Testis (tissue), 5 donors: ENCODE measurements at places on chromosomes 12 and 14. TPM values are rescaled to one million over a fixed set of nuclear protein-coding genes. Genes with fewer than 3 reads are reported as not detected.
A peak's percentile ranks its signal among the peaks of the same experiment; 100 is the strongest.

The OR4K2 gene
- total RNA-seq, result not detected

The IAPP gene
- not detected for total RNA-seq

The LRRK2 gene
- total RNA-seq, result 5.1 TPM

The EPYC gene
- total RNA-seq, result not detected

The SLCO1B1 gene
- total RNA-seq, result 0.37 TPM

The LPAR5 gene
- total RNA-seq, result 2.4 TPM

GRCh38 chr14:21631084-21631483 is 3.7 kb downstream of the OR10G2 start:
- DNase-seq, result no peak

GRCh38 chr12:82326905-82327503 is 31.2 kb downstream of the CCDC59 start:
- no peaks in the 10 kb centered on the region for H3K36me3 ChIP-seq
- H3K4me3 ChIP-seq, result no peak overlapping the region
- DNase-seq, result no peak
- H3K27me3 ChIP-seq, result no peaks in the 10 kb centered on the region
- H3K4me1 ChIP-seq, result no peaks in the 10 kb centered on the region

DNA sequence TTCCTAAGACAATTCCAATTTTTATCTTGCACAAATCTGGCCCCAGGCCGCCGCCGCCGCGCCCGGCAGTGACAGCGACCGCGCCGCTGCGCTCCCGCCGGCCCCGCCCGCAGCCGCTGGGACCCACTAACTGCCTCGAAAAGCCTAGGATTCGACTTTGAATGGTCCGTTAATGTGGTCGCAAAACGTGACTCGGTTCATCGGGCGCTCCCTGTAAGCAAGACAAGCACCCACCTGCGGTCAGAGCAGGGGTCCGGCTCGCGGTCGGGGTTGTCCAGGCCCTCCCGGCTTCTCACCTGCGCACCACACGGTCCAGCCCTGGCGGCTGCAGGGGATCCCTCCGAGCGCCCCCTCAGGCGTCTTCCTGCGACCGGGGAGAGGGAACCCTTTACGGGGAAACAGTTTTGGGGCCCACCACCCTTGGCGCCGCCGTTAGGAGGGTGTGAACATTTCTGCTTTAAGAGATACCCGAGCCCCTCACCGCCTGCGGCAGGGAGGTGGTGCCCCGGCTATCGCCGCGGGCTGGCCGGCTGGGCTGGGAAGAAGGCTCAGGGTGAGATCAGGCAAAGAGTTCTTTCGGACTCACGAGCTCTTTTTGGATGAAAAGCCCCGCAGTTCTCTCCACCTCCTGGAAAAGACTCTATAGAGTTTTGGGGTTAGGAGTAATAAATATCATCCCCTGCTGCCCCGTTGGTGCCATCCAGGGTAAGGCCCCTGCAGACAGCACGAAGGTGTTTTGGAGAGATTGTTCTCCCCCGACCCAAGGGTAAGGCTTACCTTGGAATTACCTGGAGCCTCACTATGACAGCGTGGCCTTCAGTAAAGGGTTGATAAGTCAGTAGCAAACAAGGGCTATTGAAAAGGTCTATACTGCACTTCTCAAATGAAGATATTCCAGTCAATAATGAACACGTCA is 13.6 kb upstream of the FOXJ2 start:
- peak overlapping the region; percentile 51 for H3K4me3 ChIP-seq
- H3K27ac ChIP-seq, result no peak overlapping the region
- H3K27me3 ChIP-seq, result no peaks in the 10 kb centered on the region
- DNase-seq, result peak; percentile 63
- H3K36me3 ChIP-seq, result no peaks in the 10 kb centered on the region

DNA sequence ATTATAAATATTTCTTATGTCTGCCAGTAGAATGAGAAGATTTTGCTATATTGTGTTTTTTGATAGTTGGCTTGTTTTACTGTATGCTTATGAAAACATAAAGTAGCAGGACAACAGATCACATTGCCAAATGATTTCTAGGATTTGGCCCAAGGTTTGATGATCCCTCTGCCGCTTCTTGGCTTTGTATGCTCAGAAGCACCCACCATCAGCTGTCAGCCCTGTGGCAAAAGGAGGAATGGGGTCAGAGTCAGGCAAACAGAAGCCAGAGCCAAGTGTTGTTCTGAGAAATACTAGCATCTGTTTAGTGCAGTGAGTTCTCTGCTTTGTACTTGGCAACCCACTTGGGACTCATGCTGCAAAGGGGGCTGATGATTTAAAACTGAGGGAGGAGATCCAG is 152.2 kb downstream of the PDE3A start:
- no peak for DNase-seq
- H3K27me3 ChIP-seq, result no peaks in the 10 kb centered on the region
- H3K27ac ChIP-seq, result no peak overlapping the region
- no peaks in the 10 kb centered on the region for H3K4me1 ChIP-seq
- H3K36me3 ChIP-seq, result no peaks in the 10 kb centered on the region

GRCh38 chr12:8088574-8088973 is 6.5 kb downstream of the NECAP1 start:
- DNase-seq, result no peak
- no peak overlapping the region for H3K4me3 ChIP-seq

DNA sequence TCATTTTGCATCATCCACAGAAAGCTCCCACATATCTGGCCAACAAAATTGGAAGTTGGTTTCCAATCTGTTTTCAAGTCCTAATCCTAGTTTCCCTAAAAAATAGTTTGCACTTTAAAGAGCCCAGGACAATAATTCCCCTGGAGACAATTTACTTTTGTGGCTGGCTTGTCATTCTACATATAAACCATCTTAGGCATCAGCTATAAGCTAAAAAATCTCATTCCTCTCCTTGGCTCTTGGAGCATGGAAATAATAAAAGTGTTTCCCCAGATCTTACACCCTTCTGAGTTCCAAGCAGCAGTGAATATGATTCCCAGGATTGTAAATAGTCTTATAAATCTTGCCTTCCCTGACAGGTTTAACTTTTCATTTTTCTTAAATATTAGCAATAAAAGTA is 89.1 kb upstream of the NUDT4 start:
- no peak for DNase-seq
- no peaks in the 10 kb centered on the region for H3K36me3 ChIP-seq
- H3K4me1 ChIP-seq, result no peaks in the 10 kb centered on the region
- no peak overlapping the region for H3K27ac ChIP-seq
- H3K27me3 ChIP-seq, result no peaks in the 10 kb centered on the region
- no peak overlapping the region for H3K4me3 ChIP-seq

DNA sequence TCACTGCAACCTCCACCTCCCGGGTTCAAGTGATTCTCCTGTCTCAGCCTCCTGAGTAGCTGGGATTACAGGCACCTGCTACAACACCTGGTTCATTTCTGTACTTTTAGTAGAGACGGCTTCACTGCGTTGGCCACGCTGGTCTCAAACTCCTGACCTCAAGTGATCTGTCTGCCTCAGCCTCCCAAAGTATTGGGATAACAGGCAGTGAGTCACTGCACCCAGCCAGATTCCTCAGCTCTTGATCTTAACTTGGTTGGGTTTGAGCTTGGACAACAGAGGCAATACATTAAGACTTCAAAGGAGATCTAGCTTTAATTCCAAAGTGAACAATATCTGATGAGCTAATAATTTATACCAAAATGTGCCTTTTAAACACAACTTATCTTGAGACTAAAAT is 5.6 kb downstream of the DAZAP2 start:
- H3K4me1 ChIP-seq, result peaks cover 13% of the 10 kb centered on the region
- H3K36me3 ChIP-seq, result no peaks in the 10 kb centered on the region
- H3K27me3 ChIP-seq, result no peaks in the 10 kb centered on the region
- DNase-seq, result no peak
- no peak overlapping the region for H3K4me3 ChIP-seq
- H3K27ac ChIP-seq, result no peak overlapping the region

GRCh38 chr12:100267603-100268281 is 765 bp downstream of the SCYL2 start:
- H3K27ac ChIP-seq, result peak overlapping the region; percentile 98
- H3K36me3 ChIP-seq, result no peaks in the 10 kb centered on the region
- no peaks in the 10 kb centered on the region for H3K27me3 ChIP-seq
- H3K4me3 ChIP-seq, result peak overlapping the region; percentile 91
- H3K4me1 ChIP-seq, result no peaks in the 10 kb centered on the region

- H3K27ac ChIP-seq, result no peak overlapping the region
- no peak for DNase-seq
- no peaks in the 10 kb centered on the region for H3K27me3 ChIP-seq
- no peaks in the 10 kb centered on the region for H3K36me3 ChIP-seq
- no peak overlapping the region for H3K4me3 ChIP-seq
These were observed 736.5 kb upstream of the LMO3 start for GRCh38 chr12:17342381-17342961.

- DNase-seq, result no peak
- H3K27me3 ChIP-seq, result no peaks in the 10 kb centered on the region
- no peaks in the 10 kb centered on the region for H3K4me1 ChIP-seq
- no peaks in the 10 kb centered on the region for H3K36me3 ChIP-seq
- no peak overlapping the region for H3K27ac ChIP-seq
- no peak overlapping the region for H3K4me3 ChIP-seq
These were observed 40.5 kb downstream of the ATP6V1D start for GRCh38 chr14:67319142-67319541.

GRCh38 chr12:47801170-47801903 is 18.4 kb downstream of the HDAC7 start:
- no peaks in the 10 kb centered on the region for H3K36me3 ChIP-seq
- H3K27me3 ChIP-seq, result no peaks in the 10 kb centered on the region
- no peak overlapping the region for H3K4me3 ChIP-seq
- peaks cover 59% of the 10 kb centered on the region for H3K4me1 ChIP-seq
- DNase-seq, result no peak

GRCh38 chr14:57999471-57999870 is 133.6 kb upstream of the SLC35F4 start:
- no peaks in the 10 kb centered on the region for H3K27me3 ChIP-seq
- no peak overlapping the region for H3K4me3 ChIP-seq
- no peaks in the 10 kb centered on the region for H3K4me1 ChIP-seq
- peak overlapping the region; percentile 46 for H3K27ac ChIP-seq

DNA sequence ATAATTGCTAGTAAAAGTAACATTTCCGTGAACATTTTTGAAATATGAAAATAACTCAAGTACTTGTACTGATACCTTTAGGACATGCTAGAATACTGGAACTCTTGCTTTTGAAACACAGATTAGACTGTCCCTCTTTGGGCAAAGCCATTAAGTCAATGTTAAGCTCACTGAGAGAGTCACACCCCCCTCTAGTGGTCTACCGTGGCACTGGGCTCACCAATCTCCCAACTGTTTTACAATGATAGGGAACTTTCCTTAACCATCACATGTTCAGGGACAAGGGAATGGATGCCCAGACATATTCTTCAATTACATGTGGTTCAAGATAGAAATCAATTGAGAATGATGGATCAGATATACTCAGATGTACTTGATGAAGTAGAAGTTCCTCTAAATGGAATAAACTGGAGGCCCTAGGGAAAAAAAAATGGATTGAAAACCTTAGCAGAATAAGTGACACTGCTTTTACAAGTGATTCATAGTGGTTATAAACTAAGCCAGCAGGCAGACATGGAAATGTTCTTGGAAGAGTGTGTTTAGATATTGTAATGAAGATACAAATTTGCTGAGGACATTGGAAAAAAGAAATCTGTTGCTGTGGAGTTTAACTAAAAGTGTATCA is 17.8 kb downstream of the NANOG start:
- no peak overlapping the region for H3K27ac ChIP-seq
- H3K4me3 ChIP-seq, result no peak overlapping the region
- no peaks in the 10 kb centered on the region for H3K4me1 ChIP-seq
- no peaks in the 10 kb centered on the region for H3K27me3 ChIP-seq
- DNase-seq, result peak; percentile 85

- no peak for DNase-seq
- no peaks in the 10 kb centered on the region for H3K4me1 ChIP-seq
- no peak overlapping the region for H3K27ac ChIP-seq
These were observed 72.2 kb downstream of the EP400 start for GRCh38 chr12:132021965-132022364.

DNA sequence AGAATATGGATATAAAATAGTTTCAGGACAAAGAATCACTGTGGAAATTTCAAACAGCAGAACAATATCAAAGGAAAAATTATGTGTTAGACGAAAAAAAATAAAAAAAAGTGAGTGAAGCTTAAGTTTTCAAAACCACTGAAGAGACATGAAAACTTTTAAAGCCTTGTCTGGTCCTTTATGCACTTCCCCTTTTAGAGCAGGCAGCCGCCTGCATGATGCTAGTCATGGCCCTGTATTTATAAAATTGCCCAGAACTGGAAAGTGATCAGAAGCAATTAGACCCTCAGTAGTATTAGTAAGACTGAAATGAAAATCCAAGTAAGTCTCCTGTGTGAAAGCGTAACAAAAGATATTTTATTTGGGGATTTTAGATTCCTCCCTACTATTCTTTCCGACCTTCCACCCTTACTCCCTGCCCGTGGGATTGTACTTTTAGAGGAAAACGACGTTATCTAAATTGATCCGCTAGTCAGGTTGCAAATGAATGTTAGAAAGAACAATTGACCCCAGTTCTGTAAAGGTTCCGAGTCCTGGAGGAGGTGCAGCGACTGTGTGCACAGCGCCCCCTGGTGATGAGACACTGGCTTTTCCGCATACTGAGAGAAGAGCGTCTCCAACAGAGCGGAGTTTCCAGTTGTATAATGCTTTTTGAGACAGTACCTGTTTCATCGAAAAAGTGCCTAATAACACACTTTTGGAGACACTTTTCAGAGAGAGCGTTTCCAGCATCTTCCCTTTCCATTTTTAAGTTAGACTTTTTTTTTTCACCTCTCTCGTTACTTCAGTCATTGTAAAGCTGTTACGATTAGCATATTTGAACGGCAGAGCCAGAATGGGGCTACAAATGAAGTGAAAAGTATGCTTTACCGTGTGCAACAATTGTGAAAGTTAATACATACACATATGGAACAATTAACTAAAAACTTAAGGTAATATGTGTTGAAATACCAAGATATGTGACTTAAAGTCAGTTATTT is 12.4 kb downstream of the MGST1 start:
- H3K4me3 ChIP-seq, result no peak overlapping the region
- no peak overlapping the region for H3K27ac ChIP-seq
- peak; percentile 89 for DNase-seq
- no peaks in the 10 kb centered on the region for H3K27me3 ChIP-seq
- H3K4me1 ChIP-seq, result no peaks in the 10 kb centered on the region
- H3K36me3 ChIP-seq, result no peaks in the 10 kb centered on the region

DNA sequence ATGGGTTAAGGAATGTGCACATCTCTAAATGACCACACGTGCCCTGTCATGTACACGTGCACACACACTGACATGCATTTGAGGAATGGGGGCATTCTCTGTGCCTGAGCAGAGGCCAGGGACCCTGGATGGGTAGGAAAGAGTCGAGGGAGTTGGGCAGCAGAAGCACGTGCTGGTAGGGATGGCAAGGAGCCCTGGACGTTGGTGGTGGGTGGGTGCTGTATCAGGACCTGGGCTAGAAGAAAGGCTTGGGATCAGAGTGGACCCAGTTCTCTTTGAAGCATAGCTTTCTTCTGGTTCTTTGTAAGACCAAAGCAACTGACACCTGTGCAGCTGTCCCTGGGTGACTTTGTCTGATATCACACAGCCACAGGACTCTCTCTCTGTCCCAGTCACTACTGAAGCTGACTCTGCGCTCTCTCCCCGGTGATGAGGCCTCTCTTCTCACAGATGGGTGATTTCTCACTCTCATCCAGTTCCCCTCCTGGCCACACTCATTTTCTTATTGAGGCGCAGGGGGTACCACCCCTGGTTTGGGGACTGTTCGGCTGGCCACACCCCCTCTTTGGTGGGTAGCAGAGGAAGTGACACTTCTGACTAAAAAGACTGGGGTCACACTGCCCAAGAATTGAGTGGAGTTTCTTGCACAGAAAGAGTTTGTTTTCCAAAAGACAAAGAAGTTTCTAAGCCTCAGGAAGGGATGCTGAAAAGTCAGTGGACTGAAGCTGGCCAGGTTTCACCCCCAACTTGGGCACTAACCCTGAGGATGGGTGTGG is 171.7 kb upstream of the RTL1 start:
- H3K27ac ChIP-seq, result no peak overlapping the region
- H3K27me3 ChIP-seq, result no peaks in the 10 kb centered on the region
- no peaks in the 10 kb centered on the region for H3K36me3 ChIP-seq
- no peak overlapping the region for H3K4me3 ChIP-seq
